ENCODE measurements at places on chromosomes 1 and 21.

DNA sequence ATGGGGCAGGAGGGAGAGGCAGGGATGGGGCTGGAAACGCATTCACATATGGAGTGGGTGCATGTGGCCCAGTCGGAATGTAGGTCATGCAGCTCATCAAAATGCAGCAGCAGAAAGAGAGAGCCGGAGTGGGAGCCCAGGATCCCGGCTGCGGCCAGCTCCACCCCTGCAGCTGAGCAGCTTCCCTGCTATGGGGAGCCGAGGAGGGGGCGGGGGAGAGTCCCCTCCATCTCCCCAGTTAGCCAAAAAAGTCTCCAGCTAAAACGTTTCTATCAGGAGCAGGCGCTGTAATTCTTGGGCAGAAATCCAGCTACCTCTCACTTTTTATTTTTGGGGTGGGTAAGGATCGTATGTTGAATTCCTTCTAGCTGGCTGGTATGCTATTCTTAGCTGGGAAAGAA is 39.7 kb downstream of the MRPL37 start:
- DNase-seq: no peak

GRCh38 chr1:101112051-101112780 is 86.6 kb upstream of the DPH5 start:
- peak; percentile 57 for DNase-seq

DNA sequence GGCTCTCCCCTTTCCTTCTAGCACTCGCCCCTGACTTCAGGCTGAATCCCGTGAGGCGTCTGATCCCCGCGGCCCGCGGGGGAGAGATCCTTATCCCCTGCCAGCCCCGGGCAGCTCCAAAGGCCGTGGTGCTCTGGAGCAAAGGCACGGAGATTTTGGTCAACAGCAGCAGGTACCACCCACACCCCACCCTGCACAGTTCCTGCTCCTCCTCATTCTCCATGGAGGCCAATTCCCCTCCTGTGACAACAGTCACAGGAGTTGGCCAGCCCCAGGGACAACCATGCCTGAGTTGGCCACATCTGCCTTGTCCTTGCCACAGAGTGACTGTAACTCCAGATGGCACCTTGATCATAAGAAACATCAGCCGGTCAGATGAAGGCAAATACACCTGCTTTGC is 20.0 kb downstream of the TMEM81 start:
- DNase-seq: no peak

DNA sequence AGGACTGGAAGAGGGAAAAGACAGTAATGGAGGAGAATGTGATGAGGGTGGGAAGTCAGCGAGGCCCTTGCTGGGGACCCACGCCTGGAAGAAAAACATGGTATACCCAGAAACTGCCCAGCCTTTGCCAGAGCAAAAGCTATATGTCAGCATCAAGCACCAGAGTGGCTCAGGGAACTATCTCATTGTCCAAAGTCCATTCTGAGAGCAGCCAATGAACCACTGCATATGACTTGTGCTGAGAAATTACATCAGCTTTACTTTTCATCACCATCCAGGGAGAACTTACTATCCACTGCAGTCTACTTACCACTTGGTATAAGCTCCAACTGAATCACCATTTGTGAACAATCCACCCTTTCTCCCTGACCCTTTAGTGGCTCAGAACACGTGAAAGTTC is 148.1 kb downstream of the TTLL7 start:
- no peak for DNase-seq

- no peak for DNase-seq
These were observed 1528.6 kb upstream of the TPTE start for GRCh38 chr21:8992731-8993174.

- DNase-seq: no peak
These were observed 17.2 kb downstream of the VCAM1 start for GRCh38 chr1:100736746-100737145.

DNA sequence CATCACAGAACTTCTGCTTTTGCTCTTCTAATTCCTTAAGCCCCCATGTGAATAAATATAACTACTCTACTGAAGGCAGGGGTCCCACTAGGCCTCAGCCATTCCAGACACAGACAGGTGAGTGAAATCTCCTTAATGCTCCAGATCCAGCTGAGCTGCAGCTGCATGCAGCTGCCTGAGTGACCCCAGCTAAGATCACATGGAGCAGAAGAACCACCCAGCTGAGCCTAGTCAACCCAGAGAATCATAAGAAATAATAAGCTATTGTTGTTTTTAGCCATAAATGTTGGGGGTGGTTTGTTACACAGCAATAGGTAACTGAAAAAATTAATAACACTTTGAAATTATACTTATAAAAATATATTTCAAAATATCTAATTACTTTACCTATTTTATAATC is 220.3 kb downstream of the SIPA1L2 start:
- DNase-seq: no peak

DNA sequence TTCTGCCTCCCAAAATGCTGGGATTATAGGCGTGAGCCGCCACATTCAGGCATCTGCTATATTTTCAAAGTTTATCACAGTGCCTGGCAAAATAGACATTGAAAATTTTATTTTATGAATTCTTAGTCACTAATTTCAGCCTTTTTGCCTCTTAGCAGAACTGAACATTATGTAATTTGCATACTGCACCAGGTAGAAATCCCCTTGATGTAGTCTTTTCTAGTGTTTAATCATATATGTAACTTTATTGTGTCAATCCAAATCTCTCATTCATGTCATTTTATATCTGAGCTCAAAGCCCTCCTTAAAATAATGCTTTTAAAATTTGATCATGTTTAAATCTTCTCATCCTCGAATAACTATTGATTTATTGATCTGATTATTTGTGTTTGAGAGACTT is 19.2 kb downstream of the WDTC1 start:
- no peak for DNase-seq

DNA sequence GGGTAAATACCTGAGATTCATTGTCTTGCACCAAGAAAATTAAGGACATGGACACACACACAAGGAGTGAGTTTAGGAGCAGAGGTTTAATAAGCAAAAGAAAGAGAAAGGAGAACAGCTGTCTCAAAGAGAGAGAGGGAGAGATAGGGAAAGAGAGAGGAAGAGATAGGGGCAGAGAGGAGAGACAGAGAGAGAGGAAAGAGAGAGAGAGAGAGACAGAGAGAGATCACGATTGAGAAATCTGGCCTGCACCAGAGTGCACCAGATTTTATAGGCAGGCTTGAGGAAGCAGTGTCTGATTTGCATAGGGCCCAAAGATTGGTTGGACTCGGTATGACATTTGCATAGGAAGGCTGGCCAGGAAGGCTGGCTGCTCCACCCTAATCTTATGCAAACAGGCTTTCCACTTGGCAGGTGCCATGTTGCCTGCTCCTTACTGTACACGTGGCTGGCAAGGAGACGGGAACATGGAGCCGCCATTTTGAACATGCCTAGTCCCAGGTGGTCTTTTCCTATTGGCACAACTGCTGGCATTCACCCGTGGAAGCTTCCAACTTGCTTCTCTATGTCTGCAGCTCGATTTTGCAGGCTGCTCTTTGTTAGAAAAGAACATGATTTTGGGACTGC is 419.9 kb downstream of the ZP4 start:
- DNase-seq: no peak

GRCh38 chr1:228089519-228090380 is 7.2 kb downstream of the ARF1 start:
- DNase-seq: no peak

DNA sequence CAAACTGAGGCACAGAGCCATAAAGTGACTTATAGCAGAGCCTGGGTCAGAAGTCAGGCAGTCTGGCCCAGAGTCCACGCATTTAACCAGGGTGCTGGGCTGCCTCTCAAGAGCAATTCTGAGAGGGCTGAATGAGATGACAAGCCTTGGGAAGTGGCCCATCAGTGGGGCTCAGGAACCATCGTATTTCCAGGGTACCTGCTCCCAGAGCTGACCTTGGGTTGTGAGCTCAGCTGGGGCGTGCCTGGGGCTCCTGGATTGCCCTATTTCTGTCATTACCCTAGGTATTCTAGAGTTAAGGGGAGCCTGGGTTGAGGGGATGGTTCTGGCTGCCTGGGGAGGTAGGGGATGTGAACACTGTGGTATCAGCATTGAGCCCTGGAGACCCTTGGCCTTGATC is 49.4 kb downstream of the LGR6 start:
- DNase-seq: no peak

GRCh38 chr1:212566522-212567479 is 41.8 kb upstream of the ATF3 start:
- peak; percentile 81 for DNase-seq

GRCh38 chr1:81453367-81453703 is 347.4 kb upstream of the ADGRL2 start:
- no peak for DNase-seq

GRCh38 chr1:241696172-241696814 is 44.2 kb downstream of the WDR64 start:
- DNase-seq: no peak

- no peak for DNase-seq
These were observed 76.3 kb downstream of the KRTAP19-8 start for GRCh38 chr21:30962013-30962412.

DNA sequence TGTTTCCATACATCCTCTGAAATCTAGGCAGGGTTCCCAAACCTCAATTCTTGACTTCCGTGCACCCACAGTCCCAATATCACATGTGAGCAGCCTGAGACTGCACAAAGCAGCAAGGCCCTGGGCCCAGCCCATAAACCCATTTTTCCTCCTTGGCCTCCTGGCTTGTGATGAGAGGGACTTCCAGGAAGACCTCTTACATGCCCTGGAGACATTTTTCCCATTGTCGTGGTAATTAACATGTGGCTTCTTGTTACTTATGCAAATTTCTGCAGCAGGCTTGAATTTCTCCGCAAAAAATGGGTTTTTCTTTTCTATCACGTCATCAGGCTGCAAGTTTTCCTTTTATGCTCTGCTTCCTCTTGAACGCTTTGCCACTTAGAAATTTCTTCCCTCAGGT is 3.3 kb upstream of the PIGK start:
- no peak for DNase-seq

DNA sequence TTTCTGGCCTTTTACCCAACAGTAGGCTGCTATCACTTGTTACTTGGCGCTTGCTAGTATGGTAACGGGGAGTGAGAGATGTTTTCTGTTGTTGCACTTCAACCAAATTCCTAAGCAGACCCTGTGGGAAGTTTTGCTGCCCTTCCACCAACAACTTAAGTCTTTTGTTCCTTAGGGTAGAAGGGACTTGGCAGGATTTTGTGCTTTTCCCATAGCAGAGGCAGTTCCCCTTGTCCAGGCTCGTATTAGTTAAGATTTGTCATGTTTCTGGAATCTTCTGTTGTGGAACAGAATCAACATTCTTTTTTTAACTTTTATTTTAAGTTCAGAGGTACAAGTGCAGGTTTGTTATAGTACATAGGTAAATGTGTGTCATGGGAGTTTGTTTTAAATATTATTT is 73.2 kb upstream of the SGIP1 start:
- DNase-seq: no peak

- no peak for DNase-seq
These were observed 173.0 kb downstream of the ADGRL4 start for GRCh38 chr1:78833491-78833890.

- no peak for DNase-seq
These were observed 98.6 kb downstream of the SIK1 start for GRCh38 chr21:43328185-43328957.

- no peak for DNase-seq
These were observed 20.7 kb downstream of the MCM3AP start for GRCh38 chr21:46264690-46265144.

GRCh38 chr1:108716437-108717230 is 3.9 kb downstream of the FNDC7 start:
- no peak for DNase-seq

DNA sequence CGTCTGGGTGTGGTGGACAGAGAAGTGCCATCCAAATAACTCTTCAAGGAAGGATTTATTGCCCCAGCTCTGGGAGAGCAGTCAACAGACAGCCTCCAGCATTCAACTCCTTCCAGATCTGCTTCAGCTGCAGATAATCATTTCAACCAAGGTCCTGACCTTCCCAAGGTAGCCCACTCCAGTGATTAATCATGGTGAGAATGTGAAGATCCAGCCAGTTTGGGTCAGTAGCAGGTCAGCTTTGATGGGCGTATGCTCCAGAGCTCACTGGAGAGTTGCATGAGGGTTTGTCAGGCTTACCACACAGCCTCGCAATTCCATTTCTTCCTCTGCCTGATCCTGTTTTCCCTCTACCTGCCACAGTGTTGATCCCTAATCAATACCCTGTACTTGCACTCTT is 214.5 kb upstream of the ZRANB2 start:
- DNase-seq: no peak

DNA sequence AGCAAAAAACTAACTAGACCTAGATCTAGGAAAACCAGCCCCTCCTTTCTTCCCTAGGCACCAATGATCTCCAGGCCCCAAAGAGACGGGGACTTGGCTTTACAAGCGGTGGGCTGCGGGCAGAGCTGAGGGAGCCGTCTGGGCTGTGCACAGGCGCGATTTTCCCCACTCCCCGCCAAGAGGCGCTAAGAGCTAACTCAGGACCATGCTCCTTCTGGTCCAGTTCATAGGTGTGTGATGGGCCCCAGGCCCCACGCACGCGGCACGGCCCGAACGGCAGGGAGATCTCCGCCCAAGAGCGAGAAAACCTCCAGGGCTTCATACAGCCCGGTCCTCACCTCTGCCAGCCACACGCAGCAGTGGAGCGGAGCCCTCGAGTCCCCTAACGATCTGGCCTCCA is 7.5 kb upstream of the GPR153 start:
- DNase-seq: no peak

DNA sequence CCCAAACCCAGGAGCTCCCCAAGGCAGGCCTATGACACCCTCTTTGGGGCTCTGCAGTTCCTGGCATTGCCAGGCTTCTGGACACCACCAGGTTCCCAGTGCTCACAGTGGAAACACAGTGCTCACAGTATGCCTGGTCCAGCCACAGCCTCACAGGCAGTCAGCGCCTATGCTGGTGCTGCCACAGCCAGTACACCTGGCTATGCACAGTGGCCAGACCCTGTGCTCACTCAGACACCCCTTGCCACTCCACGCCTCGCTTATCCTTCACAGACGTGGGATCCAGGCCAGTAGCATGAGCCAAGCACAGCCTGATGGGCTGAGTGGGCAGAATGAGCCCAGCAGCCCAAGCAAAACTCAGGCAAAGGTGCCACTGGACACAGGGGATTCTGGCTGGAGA is 579.2 kb upstream of the ADGRL2 start:
- no peak for DNase-seq

- DNase-seq: no peak
These were observed 32.1 kb upstream of the ST6GALNAC5 start for GRCh38 chr1:76835203-76835602.

DNA sequence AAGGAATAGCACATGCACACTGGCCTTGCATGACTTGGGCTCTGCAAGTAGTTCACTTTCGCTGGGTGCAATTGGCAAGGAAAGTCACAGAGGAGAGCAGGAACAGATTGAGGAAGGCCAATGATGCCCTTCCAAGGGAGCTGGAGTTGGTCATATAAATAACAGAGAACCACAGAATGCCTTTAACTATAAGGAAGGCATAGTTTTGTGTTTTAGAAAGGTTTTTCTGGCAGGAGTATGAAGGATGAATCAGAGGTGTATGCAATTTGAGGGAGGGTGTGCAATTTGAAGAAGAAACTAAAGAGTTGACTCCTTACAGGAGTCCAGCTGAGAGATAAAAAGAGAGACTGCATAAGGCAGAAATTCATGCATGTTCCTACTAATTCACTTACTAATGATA is 112.1 kb downstream of the PHTF1 start:
- DNase-seq: no peak

Data from activated T-cell treated with anti-CD3 and anti-CD28 coated beads, Interleukin-2, amount 50 U/mL, for 72 hours (primary cell).